ENCODE measurements at places on chromosomes 12 and 14.

GRCh38 chr14:71739273-71739990 is 192.8 kb upstream of the RGS6 start:
- DNase-seq = no peak

GRCh38 chr14:92555465-92556111 is 42.0 kb downstream of the RIN3 start:
- DNase-seq = no peak

GRCh38 chr12:130988261-130988660 is 34.6 kb downstream of the ADGRD1 start:
- DNase-seq = no peak

DNA sequence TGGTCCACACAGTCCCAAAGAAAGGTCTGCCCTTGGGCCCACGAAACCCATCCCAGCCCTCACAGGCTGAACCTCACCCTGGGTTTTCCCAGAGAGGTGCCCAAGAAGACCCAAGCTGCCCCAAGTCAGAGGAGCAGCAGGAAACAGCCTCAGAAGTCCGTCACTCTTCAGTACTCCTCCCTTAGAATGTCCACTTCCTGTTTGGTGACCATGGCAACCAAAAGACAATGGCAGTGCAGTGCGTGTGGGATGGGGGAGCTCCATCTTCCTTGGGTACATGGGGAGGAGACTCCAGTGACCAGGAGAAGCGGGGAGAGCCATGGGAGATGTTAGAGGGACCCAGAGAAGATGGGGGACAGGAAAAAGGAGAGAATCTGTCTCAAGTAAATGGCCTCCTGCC is 11.3 kb downstream of the SELPLG start:
- no peak for DNase-seq

DNA sequence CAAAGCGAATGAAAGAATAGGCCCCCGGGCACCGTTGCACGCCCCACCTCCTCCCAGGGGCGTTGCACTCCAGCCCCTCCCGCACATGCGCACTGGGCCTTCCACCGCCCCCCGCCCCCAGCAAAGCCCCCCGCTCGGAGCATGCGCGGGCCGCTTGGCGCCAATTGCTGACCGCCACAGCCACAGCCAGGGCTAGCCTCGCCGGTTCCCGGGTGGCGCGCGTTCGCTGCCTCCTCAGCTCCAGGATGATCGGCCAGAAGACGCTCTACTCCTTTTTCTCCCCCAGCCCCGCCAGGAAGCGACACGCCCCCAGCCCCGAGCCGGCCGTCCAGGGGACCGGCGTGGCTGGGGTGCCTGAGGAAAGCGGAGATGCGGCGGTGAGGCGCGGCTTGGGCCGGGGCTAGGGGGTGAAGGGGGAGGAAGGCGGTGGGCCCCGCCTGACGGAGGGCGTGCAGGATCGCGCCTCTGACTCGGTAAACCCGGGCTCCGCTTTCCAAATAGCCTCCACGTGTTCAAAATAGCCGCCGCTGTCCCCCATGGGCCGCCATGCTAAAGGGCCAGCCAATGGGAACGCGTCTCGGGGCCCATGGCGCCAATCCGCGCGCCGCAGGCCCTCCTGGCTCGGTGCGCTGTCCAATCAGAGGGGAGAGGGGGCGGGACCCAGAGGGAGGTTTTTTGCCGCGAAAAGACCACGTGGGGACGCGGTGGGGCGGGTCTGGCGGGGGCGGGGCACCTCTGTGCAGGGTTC is at the start of gene UNG:
TSS of gene UNG (plus strand) at position 163 of the 748 bp plus-strand sequence. CDS start at position 246, 83 bp downstream.
- peak; percentile 94 for DNase-seq

DNA sequence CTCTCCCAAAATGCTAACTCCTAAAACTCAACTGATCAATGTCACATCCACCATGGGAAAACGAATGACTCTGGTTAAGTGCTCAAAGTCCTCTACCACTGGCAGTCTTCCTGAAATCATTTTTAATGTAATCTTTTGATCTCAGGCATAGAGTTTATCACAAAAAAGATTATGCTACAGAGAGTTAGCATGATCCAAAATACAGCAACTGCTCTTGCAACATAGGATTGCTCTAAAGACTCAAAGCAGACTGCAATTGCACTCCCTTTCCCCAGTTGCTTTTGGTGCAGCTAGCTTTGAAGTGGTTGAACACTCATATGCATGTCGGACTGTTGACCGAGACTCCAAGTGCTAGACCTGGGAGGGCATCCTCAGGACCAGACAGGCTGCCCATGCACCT is 109.3 kb downstream of the C12orf42 start:
- DNase-seq = no peak

GRCh38 chr14:94850309-94851211 is 80.6 kb upstream of the GSC start:
- DNase-seq = no peak

DNA sequence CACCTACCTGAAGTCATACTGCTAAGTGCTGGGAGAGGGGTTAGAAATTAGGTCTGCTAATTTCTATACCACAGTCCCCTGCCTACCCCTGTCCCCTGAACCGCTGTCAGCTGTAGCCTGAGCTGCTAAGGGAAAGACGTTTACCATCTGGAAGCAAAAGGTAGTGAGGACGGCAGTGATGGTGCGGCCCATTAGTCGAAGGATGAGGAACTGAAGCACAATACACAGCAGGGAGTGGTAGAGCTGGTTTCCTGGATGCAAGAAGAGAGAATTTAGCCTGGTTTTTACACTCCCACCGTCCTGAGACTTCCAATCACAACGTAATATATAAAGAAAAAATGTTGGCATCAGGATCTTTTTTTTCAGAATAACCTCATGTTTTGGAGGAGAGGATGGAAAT is 11.8 kb downstream of the EMG1 start:
- DNase-seq = no peak
